Spinal cord (tissue), 10 donors: ENCODE measurements at places on chromosomes 5 and 9.

DNA sequence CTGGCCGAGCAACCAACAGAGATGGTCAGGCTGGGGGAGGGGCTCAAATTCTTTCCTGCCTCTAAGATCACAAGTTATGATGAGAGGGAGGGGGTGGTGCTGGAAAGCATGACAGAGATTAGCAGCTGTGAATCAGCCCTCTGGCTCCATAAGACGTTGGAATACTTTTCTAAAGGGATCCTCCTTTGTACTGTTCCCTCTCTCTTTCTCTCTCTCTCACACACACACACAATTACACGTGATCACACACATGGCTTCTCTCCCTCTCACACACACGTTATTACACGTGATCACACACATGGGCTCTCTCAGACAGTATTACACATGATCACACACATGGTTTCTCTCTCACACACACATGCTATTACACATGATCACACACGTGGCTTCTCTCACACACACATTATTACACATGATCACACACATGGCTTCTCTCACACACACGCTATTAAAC is at the start of gene SLC45A2:
Gene SLC45A2 (minus strand): TSS at position 23 of the 454 bp plus-strand sequence. CDS start 110 bp downstream, outside the sequence.
- DNase-seq = no peak

GRCh38 chr5:55620766-55621160 is 86.0 kb upstream of the PLPP1 start:
- DNase-seq = no peak

GRCh38 chr5:39453606-39454005 is 28.8 kb upstream of the DAB2 start:
- no peak for DNase-seq

- no peak for DNase-seq
Observed at GRCh38 chr9:80385246-80385645, 813.5 kb downstream of the TLE4 start.

DNA sequence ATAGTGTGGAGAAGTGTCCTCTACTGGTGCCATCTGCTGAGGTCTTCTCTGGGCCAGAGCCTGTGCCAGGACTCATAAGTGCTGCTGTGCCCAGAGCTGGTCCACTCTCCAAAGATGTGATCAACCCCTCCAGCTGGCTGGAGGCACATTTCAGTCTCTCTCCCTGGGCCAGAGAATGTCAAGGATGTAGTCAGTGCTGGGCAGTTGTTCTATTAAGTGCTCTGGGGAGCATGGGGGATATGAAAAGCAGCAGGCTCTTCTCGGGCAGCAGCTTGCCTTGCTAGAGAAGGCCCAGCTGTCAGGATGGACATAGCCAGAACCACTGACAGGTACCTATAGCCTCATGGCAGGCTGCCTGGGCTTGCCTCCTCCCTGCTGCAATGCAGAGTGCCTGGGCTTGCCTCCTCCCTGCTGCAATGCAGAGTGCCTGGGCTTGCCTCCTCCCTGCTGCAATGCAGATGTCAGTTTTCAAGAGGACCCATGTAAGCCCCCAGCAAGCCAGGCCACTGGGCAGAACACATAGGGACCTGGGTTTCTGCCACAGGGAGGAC is 157.2 kb upstream of the PANK3 start:
- no peak for DNase-seq

- no peak for DNase-seq
Observed at GRCh38 chr9:114461468-114461867, 43.8 kb downstream of the WHRN start.

- no peak for DNase-seq
Observed at GRCh38 chr5:115262011-115262320, 711 bp downstream of the PGGT1B start.

DNA sequence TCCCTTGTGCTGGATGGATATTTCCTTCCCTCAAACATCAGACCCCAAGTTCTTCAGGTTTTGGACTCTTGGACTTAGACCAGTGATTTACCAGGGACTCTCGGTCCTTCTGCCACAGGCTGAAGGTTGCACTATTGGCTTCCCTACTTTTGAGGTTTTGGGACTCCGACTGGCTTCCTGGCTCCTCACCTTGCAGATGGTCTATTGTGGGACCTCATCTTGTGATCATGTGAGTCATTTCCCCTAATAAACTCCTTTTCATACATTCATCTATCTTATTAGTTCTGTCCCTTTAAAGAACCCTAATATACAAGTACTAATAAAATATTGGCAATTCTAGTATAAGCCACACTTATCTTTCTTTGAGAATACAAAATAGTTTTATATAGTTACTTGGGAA is 1078.9 kb downstream of the CDH12 start:
- no peak for DNase-seq

DNA sequence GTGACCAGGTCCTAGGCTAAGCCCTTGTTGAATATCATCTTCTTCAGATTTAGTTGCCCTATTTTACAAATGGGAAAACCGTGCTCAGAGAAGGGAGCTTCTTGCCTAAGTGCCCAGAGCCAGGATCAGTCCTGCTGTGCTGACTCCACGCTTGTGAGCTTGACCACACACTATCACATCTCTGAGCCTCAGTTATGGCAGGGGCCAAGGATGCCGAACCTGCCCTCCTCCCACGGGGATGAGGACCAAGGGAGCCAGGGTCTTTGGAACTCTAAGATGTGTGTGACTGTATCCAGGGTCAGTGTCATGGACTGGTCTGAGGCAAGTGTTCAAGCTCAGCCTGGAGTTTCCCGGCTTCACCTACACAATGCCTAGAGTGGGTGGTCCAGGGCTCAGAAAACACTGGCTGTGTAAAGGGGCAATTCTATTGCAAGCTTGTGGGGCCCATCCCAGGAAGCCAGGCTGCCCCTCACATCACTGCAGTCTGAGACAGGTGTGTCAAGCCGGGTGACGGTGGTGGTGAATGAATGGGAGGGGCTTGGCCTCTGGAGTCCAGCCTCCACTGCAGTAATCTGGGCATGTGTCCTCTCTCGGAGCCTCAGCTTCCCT is 235.7 kb downstream of the PBX3 start:
- DNase-seq = no peak

DNA sequence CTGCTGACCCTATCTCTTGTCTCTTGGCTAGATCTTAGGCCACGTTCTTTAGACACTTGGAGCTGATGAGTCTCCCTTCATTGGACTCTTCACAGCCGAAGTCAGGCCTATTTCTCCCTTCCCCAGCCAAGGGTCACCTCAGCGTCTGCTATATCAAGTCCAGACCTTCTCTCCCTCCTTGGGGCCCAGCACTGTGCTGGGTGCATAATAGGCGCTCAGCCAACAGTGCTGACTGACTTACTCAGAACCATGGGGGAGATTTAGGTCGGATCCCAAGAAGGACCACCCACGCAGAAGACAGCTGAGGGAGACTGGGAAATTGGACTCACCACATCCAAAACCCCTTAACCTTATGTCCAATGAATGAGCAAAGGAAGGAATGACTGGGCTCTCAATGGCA is 5.6 kb upstream of the AMBP start:
- DNase-seq = no peak

DNA sequence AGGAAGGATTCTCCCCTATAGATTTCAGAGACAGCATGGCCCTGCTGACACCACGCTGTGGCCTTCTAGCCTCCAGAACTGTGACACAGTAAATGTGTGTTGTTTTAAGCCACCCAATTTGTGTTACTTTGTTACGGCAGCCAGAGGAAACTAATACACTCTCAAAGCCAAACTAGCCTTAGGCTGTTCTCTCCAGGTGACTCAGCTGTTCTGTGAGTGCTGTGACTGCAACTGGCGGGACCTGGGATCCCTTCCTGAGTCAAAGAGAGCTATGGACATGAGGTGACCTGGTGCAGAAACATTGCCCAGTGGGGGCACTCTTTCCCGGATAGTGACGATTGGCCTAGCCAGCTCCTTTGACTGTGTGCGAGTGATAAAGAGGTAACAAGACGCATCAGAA is 14.0 kb upstream of the MLANA start:
- no peak for DNase-seq

- peak; percentile 38 for DNase-seq
Observed at GRCh38 chr5:54743997-54744788, 226.6 kb downstream of the SNX18 start.

GRCh38 chr5:124859556-124860290 is 113.3 kb upstream of the ZNF608 start:
- DNase-seq = no peak

GRCh38 chr5:161857358-161857757 is 9.4 kb downstream of the GABRA1 start:
- DNase-seq = no peak

DNA sequence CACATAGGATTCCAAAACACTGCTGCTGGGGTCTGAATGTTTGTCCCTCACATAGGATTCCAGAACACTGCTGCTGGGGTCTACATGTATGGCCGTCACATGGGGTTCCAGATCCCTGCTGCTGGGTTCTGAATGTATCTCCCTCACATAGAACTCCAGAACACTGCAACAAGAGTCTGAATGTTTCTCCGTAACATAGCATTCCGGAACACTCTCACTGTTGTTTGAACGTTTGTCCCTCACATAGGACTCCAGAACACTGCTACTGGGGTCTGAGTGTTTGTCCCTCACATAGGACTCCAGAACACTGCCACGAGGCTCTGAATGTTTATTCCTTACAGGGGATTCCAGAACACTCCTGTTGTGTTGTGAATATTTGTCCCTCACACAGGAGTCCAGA is 216.8 kb downstream of the FOXD4L6 start:
- no peak for DNase-seq

- DNase-seq = no peak
Observed at GRCh38 chr5:14183187-14183939, 40.2 kb downstream of the TRIO start.

- DNase-seq = no peak
Observed at GRCh38 chr9:73916016-73916673, 581.0 kb upstream of the RORB start.
